ENCODE measurements at places on chromosomes 6 and 20.

- DNase-seq, result no peak
Measured at GRCh38 chr6:113449051-113449450, 408.1 kb upstream of the MARCKS start.

GRCh38 chr6:33828764-33829731 lies 25.2 kb upstream of the MLN start:
- DNase-seq, result no peak

DNA sequence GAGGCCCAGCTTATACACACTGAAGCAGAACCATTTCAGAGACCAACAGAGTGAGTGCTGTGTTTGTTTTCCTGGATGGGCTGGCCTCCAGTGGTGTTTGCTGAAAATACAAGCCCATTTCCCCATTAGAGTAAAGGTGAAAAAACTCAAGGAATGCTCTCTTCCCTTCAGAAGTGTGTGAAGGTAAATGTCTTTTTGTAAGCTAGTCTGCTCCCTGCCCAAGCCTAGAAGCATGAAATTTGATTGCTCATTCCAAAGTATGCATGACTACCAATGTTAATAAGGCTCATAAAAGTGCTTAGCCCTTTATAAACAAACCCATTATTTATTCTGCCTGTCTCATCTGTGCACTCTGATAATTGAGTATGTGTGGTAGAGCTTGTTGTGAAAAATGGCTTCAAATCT lies 59.1 kb downstream of the ADGRF1 start:
- no peak for DNase-seq

- no peak for DNase-seq
Measured at GRCh38 chr20:37999526-38000263, 33.6 kb downstream of the TTI1 start.

DNA sequence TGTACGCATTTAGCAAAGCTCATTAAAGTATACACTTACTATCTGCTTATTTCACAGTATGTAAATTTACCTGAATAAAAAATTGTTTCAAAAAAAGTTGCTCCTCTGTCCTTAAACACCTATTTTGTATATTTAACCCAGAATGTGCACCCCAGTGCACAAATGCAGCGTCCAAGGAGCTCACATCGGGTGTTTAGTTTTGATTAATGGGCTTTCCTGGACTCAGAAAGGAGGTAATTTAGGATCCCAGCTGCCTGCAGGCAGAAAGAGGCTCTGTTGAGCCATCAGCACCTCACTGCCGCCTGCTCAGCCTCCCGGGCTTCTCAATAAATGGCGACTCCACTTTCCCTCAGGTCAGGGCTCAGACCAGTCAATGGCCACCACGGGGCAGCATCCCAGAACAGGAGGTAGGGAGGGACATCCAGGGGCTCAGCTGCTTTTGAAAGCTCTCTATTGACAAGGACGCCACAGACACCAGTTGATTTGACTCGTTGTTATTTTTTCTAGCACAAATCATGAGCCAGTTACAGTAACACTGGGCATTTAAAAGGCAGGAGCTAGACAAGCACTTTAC lies 70.2 kb upstream of the TBC1D7 start:
- DNase-seq, result no peak

DNA sequence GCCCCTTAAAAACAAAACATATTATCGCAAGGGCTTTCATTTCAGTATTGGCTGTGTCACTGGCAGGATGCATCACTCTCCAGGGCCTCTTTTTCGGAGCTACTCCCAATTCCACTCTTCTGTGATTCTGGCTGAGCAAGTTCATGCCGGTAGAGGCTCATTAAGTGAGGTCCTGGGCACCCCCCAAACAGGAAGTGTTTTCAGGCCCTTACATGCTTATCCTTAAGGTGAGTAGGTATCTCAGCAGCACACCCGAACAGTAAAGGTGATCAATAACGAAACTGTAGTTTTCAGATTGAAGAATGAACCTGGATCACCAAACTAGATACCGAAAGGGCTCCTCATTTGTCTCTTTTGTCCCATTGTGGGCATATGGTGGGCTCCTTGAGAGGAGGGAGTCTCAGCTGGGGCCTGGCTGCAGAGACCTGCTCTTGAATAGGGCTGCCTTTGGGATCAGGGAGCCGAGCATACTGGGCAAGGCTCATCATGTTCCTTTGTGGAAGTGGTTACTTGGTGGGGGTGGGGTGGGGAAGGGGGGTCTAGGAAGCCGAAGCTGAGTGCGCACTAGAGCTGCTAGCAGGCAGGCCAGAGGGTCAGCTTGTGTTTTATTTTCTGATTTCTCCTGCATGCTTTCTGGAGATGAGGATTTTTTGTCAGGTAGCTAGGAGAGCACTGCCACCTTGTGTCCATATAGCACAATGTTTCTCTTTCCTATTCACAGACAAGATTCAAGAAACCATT lies 65.2 kb downstream of the CDS2 start:
- peak; percentile 77 for DNase-seq

Data from common myeloid progenitor, CD34-positive (primary cell).